Right lung (tissue), 10 donors: ENCODE measurements at places on chromosomes 7 and 10. TPM values are rescaled to one million over a fixed set of nuclear protein-coding genes. Genes with fewer than 3 reads are reported as not detected.

DNA sequence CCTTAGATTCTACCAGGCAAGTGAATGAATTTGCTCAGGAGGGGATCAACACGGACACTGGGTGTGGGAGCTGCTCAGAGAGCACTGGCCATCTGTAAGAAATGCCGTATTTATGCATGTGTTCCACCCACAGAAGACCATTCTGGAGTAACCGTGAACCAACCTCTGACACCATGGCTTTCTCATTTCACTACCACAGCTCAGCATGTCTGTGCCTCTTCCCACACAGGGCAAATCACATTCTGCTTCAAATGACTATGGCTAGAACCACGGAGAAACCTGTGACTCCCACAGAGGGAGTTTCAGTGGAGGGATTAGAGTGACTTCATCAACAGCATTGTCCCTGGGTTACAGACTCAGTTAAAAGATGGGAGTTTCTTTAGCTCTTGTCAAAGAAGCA, 893.4 kb downstream of the XPNPEP1 start:
- no peak for DNase-seq

- no peak for DNase-seq
These were observed 149.4 kb downstream of the GRM3 start for GRCh38 chr7:86793136-86793535.

PARG gene
- polyA plus RNA-seq, result 31.1 TPM

GRCh38 chr7:1027242-1028043, 16.9 kb upstream of the GPR146 start:
- DNase-seq, result no peak

GRCh38 chr7:38190011-38190410, 12.0 kb downstream of the STARD3NL start:
- DNase-seq, result no peak

GRCh38 chr7:139673230-139673629, 104.6 kb downstream of the HIPK2 start:
- no peak for DNase-seq

DNA sequence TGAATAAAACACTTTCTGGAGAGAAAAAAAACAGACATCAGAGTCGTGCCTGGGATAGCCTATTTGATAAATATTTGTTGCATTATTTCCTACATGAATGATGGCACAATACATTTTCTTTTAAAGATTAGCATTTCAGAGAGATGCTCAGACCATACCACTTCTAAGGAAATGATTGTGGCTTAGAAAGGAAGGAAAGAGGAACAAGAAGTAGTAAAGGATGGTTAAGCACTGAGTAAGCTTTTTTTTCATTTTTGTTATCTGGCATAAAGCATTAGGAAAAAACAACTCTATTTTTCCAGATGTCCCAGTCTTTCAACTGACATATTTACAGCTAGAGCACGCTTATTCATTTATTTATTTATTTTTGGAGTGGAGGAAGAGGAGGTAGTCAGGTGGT, 258.8 kb upstream of the TEX47 start:
- DNase-seq, result no peak

BUD23 gene
- polyA plus RNA-seq, result 69.3 TPM

SLC25A40 gene
- polyA plus RNA-seq, result 41.9 TPM

- DNase-seq, result peak; percentile 61
These were observed 1.2 kb downstream of the AGAP3 start for GRCh38 chr7:151087245-151088018.

OR2A7 gene
- polyA plus RNA-seq, result 11.1 TPM

- DNase-seq, result peak; percentile 9
These were observed 68.1 kb downstream of the HBP1 start for GRCh38 chr7:107236862-107237261.

GSTK1 gene
- polyA plus RNA-seq, result 105 TPM

DNA sequence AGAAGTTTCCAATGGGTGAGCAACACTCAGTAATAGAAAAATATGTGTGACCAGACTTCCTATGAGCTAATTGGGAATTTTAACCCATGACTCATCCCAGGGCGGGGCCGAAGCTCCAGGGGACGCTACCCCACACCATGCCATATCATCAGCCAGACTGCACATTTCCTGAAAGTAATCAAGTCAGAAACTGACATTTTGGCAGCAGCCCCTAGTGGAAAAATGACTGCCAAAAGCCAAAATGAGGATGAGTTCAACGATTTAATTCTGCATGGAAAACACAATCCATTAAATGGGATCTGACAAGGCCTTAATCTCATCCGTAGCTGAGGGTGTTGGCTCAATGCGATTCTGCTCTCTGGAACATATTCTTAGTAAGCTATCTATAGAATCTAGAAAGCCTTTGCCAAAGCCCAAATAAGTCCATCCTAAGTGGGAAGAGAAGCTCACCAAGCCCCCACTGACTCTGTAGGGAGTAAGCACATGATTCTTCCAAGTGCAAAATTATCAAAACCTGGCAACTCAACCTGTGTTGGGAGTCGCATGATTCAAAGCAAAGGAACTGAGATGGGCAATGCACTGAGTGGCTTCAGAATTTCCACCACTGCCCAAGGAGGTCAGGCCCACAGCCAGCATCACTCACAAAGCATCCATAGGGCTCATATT, 93.1 kb upstream of the PDE1C start:
- DNase-seq, result no peak

NCF1 gene
- 2.3 TPM for polyA plus RNA-seq

BLVRA gene
- polyA plus RNA-seq, result 49.2 TPM

DNA sequence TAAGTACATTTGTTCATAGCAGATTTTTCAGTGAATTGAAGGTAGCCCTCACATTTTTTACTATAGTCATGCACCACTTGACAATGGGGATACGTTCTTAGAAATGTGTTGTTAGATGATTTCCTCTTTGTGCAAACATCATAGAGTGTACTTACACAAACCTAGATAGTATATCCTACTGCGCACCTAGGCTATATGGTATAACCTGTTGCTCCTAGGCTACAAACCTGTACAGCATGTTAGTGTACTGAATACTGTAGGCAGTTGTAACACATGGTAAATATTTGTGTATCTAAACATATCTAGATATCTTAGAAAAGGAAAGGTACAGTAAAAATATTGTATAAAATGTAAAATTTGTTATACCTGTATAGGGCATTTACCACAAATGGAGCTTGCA, 41.2 kb downstream of the TAX1BP1 start:
- no peak for DNase-seq

DNA sequence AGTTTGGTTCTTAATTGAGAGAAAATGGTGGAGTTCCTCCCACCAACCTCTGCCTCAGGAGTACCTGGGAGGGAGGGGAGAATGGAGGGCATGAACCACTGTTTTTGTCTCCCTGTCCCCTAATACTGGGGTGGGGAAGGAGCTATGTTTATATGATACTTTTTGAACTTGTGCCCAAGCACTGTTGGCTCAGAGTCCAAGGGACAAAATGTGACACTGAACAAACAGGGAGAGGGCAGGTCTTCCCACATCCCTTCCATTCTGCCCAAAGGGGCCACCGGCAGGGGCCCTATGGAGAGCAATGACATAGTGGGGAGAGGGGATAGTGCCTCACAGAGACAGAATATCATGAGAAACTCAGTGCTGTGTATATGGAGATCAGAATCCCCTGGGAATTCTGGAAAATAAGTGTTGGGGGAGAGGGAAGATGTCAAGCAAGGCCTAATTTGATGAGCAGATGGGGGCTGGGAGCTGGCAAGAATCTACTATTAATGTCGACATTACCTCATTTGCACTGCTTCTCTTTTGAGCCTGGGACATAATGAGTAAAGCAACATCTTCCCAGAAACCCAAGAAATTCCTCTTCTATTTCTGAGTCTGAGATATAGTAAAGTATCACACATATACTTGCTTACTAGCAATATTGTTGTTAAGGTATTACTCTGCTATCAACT, 180.6 kb downstream of the CYP26A1 start:
- no peak for DNase-seq

CASTOR2 gene
- 5.1 TPM for polyA plus RNA-seq
